ENCODE measurements at places on chromosomes 3 and 15. TPM values are rescaled to one million over a fixed set of nuclear protein-coding genes. Genes with fewer than 3 reads are reported as not detected.

The SKOR1 gene
- total RNA-seq = 0.31 TPM

The WWTR1 gene
- 0.53 TPM for total RNA-seq

The GOLGA8H gene
- total RNA-seq = 0.19 TPM

The MUSTN1 gene
- total RNA-seq = 1.3 TPM

The PIK3CB gene
- total RNA-seq = 26.3 TPM

The GABRR3 gene
- total RNA-seq = not detected

The TRAIP gene
- 28.0 TPM for total RNA-seq

The MYZAP gene
- total RNA-seq = not detected

The CD200 gene
- total RNA-seq = 27.4 TPM

The FAM219B gene
- 88.3 TPM for total RNA-seq

The GP9 gene
- not detected for total RNA-seq

The GOLGA6L6 gene
- not detected for total RNA-seq

The RASL12 gene
- total RNA-seq = not detected

The IL17RE gene
- 0.94 TPM for total RNA-seq

The STRA6 gene
- 0.46 TPM for total RNA-seq

The KLHL40 gene
- total RNA-seq = not detected

The DUOXA2 gene
- total RNA-seq = not detected

The PARP15 gene
- 28.6 TPM for total RNA-seq

The KBTBD13 gene
- total RNA-seq = not detected

The RPSA gene
- total RNA-seq = 2,816 TPM

The AADACL2 gene
- not detected for total RNA-seq

The ERC2 gene
- total RNA-seq = 0.35 TPM

The RTP4 gene
- 3.4 TPM for total RNA-seq

The GOLGA6L26 gene
- not detected for total RNA-seq

The OXTR gene
- 1.5 TPM for total RNA-seq

The CHRFAM7A gene
- 3.7 TPM for total RNA-seq

The AKAP13 gene
- total RNA-seq = 134 TPM

The OIP5 gene
- total RNA-seq = 15.3 TPM

Measured in activated T-cell treated with anti-CD3 and anti-CD28 coated beads, Interleukin-2, amount 50 U/mL, for 72 hours (primary cell).